Hematopoietic multipotent progenitor cell treated with erythropoietin and hydrocortisone succinate and interleukin-3 and kit ligand, for 15 days (in vitro differentiated cells): ENCODE measurements at places on chromosomes 11 and 22.

GRCh38 chr22:26568207-26568706 is 21.7 kb downstream of the TPST2 start:
- DNase-seq = no peak

DNA sequence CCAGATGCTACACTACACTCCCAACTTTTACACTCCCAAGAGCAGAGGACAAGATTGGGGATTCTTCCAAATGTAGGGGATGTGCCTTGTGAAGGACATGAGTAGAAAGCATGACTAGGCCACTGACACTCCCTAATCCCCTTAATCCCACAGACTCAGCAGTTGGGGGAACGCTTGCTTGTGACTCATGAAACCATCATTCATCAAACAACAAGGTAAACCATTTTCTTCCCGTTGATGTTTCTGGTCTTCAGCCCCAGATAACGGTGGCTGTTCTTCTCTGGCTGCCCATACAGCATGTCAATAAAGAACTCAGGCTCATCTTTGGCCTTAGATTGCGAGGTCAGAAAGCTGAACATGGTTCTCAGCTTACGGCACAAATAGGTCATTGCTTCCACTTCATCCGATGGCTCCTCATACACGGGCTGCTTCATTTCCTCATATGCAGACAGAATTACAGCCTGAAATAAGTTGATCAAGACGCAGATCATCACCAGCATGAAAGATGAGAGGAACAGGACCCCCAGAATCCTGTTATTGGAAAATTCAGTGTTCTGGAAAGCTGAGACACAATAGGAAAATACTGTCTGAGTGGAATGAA is 6.4 kb upstream of the CDPF1 start:
- DNase-seq = no peak

DNA sequence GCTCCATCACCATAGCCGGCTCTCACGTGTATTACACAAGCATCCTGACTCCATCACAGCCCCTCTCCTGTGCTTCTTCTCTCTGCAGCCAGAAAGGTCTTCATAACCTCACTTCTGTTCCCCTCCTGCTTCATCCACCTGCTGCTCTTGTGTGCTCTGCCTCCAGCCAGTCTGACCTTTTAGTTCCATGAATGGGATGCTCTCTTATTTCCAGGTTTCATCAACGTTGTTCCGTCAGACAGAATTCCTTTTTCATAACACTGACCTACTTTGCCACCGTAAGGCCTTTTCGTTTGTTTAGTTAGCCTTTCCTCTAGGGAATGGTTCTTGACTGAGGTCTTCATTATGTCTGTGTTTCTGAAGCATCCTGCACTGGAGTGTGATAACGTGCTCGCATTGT is 18.8 kb downstream of the GRAMD1B start:
- DNase-seq = no peak

DNA sequence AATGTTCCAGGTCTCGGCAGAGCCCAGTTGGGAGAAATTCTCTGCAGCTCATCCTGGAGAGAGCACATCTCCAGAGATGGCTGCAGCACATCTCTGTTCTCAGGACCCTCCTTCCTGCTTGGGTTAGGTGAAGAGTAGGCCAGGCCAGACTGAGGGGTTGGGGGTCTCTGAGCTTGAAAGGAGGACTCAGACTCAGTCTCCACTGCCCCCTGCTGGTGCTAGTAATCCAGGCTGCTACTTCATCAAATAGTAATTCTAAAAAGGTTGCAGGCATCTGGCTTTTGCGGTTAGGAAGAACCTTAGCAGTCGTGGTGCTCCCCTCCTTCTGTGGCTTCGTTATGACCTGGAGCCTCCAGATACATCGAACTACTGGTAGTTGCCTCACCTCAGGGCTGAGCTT is 9.7 kb downstream of the TUB start:
- DNase-seq = no peak

DNA sequence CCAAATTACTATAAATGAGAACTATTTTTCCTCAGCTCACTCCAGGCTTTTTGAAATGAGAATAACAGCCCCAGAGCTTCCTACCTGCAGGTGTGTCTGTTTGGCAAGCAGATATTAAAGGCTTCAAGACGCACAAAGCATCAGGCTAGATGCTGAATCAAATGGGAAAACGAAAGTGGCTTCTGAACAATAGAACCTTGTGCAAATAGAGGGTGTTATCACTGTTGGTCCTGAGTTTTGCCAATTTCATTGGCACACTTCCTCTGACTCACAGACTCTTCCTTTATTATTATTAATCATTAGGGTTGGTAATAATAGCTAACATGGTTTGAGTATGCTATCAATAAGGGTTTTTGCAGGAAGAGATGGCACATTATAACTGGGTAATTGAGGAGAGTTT is 13.4 kb downstream of the SYT13 start:
- no peak for DNase-seq

GRCh38 chr11:126914941-126915340 is 85.6 kb downstream of the KIRREL3 start:
- DNase-seq = no peak

DNA sequence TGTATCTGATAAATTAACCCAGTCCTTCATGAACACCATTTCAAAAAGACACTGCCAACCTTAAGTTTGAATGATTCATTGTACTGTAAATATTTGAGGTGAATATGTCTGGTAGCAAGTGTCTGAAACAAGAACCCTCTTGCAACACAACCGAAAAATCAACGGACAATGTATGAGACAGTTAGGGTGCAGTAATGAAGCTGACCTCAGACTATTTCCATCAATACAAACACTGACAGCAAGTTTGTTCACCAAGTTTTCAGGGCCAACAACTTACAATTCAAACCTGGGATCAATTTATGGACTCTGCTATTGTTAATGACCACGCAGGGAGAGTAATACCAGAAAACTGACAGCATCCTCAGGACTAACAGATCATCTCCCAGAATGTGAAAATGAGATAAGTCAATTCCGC is 126.3 kb downstream of the CADM1 start:
- no peak for DNase-seq

DNA sequence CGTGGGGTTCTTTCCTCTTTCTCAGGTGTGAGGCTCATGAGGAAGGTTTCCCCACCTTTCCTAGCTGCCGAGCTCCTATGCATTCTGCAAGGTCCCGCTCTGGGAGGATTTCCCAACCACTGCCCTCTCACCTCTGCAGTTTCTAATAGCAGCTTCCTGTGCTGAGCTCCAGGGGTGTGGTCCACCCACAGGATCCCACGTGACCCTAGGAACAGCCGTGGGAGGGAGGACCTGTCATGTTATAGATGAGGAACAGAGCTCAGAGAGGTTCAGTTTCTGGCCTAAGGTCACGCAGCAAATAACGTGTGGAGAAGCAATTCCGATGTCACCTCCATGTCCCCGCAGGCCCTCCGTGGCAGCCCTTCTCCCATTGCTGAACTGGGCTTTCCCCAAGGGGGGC is 38.5 kb downstream of the FLRT1 start:
- no peak for DNase-seq

GRCh38 chr11:33062137-33062536 is 22.8 kb downstream of the TCP11L1 start:
- no peak for DNase-seq

- DNase-seq = no peak
Measured at GRCh38 chr11:34466802-34467488, 28.2 kb downstream of the CAT start.

DNA sequence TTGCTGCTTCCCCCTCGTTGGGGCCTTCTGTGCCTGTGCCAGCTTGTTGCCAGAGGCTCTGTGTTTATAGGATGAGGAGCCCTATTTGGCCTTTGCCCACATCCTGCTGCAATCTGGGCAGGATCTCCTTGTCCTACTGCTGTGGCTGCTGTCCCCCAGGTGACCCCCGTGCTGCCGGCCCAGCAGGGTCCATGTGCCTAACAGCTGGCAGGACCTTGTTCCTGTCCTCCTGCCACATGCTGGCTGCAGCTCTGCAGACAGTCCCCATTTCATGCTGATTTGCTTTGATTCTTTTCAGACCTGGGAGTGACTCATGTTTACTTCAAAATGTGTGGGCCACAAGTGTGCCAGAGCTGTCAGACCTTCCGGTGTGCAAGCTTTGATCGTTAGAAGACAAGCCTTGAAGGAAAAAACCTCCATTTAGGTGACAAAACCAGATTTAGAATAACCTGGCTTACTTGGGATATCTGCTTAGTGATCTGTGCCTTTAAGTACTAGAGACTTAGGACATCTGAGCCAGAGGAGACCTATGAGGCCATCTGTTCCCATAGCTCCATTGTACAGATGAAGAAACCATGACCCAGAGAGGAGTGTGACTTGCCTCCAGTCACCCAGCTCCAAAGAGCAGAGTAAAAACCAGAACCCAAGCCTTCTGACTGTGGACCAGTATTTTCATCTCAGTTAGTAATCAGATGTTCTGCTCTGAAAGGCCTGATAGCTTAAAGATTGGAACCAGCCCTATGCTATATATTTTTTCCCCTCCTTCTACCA is 11.1 kb downstream of the NAV2 start:
- no peak for DNase-seq

GRCh38 chr11:44608991-44609782 is 43.7 kb downstream of the CD82 start:
- no peak for DNase-seq

DNA sequence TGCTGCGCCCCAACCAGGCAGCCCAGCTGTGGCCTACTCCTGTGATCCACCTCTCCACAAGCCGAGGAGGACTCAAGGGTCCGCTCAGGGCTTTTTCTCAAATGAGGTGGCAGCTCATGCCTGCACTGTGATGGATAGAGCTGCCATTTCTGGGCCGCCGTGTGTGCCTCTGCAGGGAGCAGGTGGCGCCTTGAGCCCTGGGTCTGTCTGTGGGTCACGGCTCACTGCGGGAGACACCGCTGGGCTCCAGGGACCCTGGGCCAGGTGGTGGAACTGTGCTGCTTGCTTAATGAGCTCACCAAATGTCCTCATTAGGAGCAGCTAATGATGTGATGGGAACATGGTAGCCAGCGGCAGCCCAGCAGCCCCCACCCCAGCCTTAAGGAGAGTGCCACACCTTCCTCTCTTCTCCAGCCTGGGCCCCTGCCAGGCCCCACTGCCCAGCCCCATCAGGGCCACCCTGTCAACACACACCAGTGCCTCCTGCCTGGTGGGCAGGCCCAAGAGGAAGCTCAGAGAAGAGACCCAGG is 50.8 kb downstream of the DHCR7 start:
- DNase-seq = no peak

GRCh38 chr11:67062526-67063373 is 6.1 kb downstream of the RHOD start:
- DNase-seq = no peak

- no peak for DNase-seq
Measured at GRCh38 chr11:97702951-97703350, 1313.1 kb downstream of the JRKL start.

- DNase-seq = peak; percentile 60
Measured at GRCh38 chr11:113664981-113665710, 41.0 kb downstream of the TMPRSS5 start.

GRCh38 chr22:47853750-47854149 is 1091.3 kb downstream of the TBC1D22A start:
- no peak for DNase-seq

- no peak for DNase-seq
Measured at GRCh38 chr11:66912361-66912760, 45.8 kb downstream of the PC start.

- DNase-seq = no peak
Measured at GRCh38 chr11:3995307-3995706, 99.3 kb upstream of the RRM1 start.

DNA sequence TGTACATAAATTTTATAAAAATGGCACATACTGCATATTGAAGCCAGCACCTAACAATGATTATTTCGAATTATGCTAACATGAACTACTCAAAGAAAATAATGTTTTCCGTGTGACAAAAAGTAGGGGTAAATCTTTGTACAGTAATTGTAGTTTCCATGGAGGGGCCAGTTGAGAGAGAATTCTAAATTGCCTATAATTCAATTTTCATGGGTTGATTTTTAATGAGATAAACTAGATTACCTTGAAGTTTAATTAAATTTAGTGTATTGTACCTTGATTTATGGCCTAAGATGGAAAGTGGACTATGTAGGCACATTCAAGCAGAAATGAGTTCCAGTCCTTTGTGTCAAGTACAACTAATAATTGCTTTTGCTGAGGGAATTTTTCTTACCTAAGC is 5.0 kb downstream of the APLP2 start:
- DNase-seq = no peak

DNA sequence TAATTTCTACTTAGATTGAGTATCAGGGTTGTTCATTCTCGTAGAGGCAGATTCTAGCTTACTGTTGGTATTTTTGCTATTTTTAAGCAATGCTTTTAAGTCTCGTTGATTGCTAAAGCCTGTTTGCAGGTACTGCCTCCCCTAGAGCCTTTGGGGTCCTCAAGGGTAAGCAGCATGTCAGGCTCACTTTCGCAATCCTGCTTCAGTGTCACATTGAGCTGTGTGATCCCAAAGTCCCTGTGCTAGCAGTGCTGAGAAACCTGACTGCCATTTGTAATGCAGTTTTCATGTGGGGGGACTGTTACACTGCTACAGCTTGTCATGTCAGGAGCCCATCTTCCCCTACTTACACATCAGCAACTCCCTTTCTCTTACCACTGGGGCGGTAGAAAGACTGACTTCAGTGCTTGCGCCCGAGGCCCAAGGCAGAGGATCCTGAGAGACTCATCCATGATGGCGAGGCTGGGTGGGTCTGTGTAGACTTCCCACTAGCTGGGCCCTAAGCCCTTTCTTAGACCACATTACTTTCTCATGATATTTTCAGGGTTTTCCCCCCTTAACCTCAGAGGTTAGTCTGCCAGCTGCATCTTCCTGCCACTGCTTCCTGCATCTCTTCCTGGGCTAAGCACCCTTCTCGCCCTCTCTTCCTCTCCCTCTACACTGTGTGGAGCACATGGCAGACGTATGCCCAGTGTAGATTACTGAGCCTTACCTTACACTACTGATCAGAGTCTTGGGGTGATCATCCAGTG is 40.8 kb upstream of the ST14 start:
- no peak for DNase-seq

DNA sequence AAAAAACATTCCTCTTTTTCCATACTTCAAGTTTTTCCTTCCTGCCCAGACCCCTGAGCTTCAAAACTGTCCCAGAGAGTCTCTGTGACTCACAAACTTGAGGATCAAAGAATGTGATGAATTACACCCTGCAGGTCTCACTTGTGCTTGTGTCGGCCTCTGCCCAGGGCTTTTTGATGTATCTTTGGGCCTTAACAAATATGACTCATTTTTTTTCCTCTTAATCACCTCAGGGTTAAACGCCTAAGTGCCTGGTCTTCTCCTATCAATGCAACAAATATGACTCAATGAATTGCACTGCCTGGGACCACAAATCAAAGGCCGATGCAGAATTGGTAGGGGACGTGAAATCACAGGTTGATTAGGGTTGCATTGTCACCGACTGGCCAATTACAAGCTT is 267.7 kb downstream of the LARGE1 start:
- no peak for DNase-seq

GRCh38 chr11:45337583-45338360 is 51.6 kb upstream of the SYT13 start:
- no peak for DNase-seq
